GM13977 (cell line): ENCODE measurements at places on chromosomes 2 and 18.
A peak's percentile ranks its signal among the peaks of the same experiment; 100 is the strongest.

DNA sequence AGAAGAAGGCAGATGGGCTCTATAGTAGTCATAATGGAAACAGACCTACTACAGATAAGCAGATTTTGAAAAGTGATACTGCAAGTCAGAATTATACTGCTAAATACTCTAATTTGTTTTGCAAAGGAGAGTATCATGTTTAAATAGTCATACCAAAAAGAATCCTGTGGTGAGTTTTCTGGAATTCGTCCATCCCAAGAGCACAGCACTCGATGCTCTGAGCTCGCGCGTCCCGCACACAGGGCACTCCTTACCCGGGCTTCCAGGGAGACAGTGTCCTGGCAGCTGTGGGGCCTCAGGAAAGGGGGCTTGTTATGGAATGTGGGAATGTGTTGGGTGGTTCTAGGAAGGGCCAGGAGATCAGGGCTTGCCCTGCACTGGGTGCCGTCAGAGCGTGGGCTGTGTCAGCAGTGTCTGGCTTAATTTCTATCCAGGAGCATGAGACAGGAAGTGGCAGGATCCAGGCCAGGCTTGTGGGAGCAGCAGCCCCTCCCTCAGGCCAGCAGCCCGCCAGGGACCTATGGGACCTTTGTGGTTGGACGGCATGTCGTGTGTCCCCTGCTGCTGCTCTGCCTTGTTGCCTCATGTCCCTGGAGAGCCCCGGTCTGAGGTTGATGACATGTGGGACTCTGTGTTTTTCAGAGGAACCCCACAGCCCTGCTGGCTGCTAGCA is 193.2 kb upstream of the TPO start:
- DNase-seq, result peak; percentile 2

GRCh38 chr2:187397886-187398285 is 50.2 kb downstream of the CALCRL start:
- DNase-seq, result no peak

DNA sequence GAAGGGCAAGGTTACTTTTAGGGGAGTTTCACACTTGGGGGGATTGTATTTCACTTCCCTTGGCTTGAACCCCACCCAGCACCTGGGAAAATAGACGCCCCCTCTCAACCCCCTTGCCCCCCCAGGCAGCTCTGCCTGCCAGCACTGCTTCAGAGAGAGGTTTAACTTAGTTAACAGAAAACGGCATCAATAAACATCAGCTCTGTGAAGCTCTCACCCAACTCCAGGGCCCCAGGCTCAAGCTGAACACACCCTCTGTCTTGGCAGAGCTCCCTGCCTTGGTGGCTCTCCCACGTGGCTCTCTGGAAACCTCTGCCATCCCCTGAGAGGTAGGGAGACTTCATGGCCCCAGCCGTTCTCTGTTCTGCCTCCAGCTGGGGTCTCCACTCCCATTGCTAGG is 244.1 kb downstream of the ACKR3 start:
- DNase-seq, result no peak

DNA sequence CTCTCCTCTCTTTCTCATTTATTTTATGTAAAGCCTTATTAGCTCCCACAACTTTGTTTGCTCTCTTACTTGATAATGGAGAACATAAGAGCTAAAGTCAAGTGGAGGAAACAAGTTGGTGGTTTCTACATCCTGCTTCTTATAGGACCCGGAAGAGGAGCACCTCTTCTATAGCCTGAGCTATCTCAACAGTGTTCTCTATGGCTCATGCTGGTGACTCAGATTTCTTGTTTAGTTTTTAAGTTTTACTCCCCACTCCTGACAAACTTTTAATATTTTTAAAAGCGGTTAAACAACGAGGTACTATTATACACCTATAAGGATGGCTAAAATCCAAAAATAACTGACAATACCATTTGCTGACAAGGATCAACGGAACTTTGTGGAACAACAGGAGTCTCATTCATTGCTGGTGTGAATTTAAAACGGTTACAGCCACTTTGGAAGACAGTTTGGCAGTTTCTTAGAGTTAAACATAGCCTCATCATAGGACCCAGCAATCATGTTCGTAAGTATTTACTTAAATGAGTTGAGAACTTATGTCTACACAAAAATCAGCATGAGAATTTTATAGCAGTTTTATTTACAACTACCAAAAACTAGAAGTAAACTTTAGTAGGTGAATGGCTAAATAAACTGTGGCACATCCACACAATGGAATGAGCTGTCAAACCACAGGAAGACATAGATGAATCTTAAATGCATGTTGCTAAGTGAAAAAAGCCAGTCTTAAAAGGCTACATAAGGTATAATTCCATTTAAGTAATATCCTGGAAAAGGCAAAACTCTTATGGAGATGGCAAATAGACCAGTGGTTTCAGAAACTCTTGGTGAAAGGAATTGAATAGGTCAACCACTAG is 12.7 kb upstream of the CDC42EP3 start:
- DNase-seq, result no peak

- peak; percentile 73 for DNase-seq
Measured at GRCh38 chr18:23237524-23238151, 102.4 kb downstream of the CABLES1 start.
